Activated naive CD8-positive, alpha-beta T cell treated with anti-CD3 and anti-CD28 coated beads, Interleukin-2, amount 50 U/mL, for 16 hours (primary cell): ENCODE measurements at places on chromosomes 11 and 22.

GRCh38 chr11:110286298-110287040, 9.9 kb downstream of the RDX start:
- DNase-seq = no peak

GRCh38 chr11:63940786-63941185, 2.0 kb downstream of the NAA40 start:
- DNase-seq = no peak

GRCh38 chr22:44247346-44247745, 65.4 kb downstream of the SHISAL1 start:
- DNase-seq = no peak

GRCh38 chr11:14773755-14774154, 118.3 kb downstream of the CYP2R1 start:
- DNase-seq = no peak

GRCh38 chr11:87804176-87804575, 371.1 kb downstream of the RAB38 start:
- DNase-seq = no peak

- DNase-seq = no peak
These were observed 177.5 kb upstream of the GRIA4 start for GRCh38 chr11:105432241-105432995.

DNA sequence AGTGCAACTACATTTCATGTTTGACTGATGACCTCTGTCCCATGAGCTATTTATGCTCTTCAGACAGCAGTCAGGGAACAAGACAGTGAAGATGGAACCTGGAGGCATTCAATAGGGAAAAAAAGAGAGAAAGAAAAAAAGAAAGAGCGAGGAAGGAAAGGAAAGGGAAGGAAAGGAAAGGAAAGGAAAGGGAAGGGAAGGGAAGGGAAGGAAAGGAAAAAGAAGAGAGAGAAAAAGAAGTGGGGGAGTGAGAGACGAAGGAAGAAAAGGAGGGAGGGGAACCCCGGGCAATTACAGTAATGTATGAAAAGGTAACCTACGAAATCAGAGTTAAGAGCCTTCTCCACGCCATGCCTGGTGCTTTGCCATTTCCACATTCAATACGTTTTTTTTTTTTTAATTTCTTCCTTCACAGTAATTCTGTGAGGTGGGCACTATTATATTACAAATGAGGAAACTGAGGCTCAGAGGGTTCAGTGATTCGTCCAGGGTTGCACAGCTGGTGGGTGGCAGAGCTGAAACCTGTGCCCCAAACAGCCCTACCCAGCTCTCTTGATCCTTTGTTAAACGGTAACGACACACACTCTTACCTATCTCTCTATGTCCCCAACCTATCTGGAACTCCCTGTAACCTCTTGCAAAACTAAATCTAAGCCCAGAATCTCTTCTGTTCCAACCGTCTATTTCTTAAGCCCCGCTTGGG, 39.3 kb downstream of the ETS1 start:
- no peak for DNase-seq

- DNase-seq = no peak
These were observed 21.9 kb upstream of the POLD3 start for GRCh38 chr11:74570266-74571061.

DNA sequence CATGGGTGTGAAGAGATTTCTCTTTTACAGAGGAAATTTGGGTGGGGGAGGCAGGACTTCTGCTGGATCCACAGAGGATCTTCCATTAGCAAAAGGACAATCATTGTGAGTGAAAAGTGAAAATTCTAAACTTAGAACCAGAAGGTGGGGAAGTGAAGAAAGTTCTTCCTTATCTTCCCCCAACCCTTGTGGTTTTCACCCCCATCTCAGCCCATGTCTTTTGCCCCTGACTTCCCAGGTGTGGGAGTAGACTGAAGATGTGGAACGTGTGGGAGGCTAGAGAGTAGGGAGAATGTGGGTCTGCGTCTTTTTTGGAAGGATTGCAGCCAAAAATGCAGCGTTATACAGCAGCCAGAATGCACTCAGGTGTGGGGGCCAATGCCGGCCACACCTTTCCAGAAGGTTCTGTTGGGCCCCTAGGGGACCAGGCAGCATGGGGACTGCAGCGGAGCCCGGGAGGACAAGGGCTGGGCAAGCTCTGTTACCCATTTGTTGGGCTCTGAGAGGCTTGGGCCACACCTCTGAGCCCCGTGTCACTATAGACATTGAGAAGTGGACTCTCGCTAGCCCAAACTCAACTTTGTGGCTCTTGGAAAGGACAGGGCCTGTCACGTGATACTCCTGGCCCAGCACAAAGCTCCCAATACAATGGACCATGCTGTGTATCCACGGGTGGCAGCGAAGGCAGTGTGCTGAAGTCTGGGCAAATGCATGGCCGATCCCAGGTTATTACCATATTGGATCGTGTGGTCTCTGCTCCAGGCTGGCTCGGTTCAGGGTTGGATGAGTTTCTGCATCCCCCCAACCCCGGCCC, 32.8 kb upstream of the LINC01488 start:
- no peak for DNase-seq

DNA sequence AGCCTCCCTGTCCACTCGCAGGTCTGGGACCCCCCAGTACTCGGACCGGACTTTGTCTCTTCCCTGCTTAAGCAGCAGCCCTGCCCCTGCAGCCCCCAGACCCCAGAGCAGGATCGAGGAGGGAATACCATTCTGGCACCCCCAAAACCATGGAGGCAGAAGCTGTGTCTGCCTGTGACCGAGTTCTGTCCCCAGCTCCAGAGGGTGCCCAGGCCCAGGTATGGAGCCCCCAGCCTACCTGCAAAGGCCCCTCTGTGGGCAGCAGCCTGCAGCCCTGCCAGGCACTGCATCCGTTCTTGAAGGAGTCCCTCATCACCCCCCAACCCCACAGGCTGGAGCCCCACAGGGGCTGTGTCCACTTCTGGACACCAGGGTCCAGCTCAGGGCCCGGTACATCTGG, 163.8 kb downstream of the BRD1 start:
- DNase-seq = no peak

DNA sequence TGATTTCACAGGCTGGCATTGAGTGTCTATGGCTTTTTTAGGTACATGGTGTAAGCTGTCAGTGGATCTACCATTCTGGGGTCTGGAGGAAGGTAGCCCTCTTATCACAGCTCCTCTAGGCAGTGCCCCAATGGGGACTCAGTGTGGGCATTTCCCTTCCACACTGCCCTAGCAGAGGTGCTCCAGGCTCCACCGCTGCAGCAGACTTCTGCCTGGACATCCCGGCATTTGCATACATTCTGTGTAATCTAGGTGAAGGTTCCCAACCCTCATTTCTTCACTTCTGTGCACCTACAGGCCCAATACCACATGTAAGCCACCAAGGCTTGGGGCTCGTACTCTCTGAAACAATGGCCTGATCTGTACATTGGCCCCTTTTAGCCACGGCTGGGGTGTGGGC, 78.3 kb downstream of the RNF169 start:
- no peak for DNase-seq

GRCh38 chr22:48299124-48299523, 1528.5 kb downstream of the BRD1 start:
- no peak for DNase-seq

GRCh38 chr22:50656122-50657070, 16.2 kb upstream of the SHANK3 start:
- DNase-seq = no peak

GRCh38 chr11:64455456-64456261, 96.7 kb downstream of the RPS6KA4 start:
- no peak for DNase-seq

- no peak for DNase-seq
These were observed 109.3 kb upstream of the CRYBB3 start for GRCh38 chr22:25090225-25090890.

GRCh38 chr11:64032050-64032449, 3.7 kb upstream of the FLRT1 start:
- no peak for DNase-seq

- no peak for DNase-seq
These were observed 18.8 kb upstream of the AMOTL1 start for GRCh38 chr11:94749369-94749768.

- no peak for DNase-seq
These were observed 16.9 kb downstream of the GAB2 start for GRCh38 chr11:78400702-78401101.

DNA sequence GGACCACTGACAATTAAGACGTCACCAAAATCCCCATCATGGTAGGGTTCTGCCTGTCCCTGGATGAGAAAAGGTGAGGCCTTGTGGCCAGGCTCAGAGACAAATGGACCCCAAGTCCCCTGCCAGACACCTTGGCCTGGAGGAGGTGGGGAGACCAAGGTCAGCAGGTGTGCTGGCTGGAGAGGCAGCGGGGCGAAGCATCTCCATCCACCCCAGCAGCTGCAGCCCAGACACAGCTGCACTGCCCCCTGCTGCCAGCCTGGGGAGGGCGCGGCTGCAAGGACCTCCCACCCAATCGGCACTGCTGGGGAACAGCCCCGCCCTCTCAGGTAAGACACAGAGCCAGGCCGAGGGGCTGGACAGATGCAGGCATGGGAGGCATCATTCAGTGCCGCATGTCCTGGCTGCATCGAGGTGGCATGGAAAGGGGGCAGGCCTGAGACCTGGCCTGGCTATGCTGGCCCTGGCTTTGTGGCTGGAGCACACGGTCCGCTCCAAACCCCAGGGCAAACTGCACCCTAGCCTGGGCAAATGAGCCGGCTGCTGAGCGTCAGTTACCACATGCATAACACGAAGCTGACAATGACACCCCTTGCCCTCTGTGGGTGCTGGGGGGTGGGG, 12.2 kb upstream of the MFNG start:
- peak; percentile 51 for DNase-seq

DNA sequence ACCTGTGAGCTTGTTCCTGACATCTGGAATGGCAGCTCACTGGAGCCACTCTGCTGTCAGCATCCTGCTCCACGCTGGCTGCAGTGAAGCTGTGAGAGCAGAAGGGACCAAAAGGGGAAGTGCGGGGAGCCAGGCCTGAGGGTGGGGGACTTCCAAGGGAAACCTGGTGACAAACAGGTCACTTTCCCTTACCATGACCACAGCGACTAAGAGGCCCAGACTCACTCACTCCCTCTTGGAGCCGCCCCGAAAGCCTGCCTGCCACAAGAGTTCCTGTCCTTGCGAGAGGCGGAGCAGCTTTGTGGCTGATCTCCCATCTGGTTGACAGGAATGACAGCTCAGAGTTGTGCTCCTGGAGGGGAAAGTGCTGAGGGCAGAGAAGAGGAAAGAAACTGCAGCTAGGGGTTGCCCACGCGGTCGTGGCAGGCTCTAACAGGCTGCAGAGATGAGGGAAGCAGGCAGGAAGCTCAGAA, 183.8 kb upstream of the NTM start:
- DNase-seq = no peak

DNA sequence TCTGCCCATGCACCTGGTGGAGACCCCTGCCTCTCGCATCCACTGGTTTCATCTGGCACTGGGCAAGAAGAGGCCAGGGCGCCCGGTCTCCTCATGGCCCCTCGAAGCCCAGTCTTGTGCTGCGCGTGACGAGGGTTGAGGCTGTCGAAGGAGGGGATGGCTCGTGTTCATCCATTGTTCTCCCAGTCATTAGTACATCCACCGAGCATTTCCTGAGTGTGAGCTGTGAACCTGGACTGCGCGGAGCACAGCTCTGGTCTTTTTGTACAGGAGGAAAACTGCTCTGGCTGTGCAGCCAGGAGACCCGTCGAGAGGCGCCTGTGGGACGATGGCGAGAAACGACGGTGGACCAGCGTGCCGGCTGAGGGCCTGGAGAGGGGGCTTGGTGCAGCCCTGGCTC, 6.8 kb downstream of the CACNA1I start:
- no peak for DNase-seq

DNA sequence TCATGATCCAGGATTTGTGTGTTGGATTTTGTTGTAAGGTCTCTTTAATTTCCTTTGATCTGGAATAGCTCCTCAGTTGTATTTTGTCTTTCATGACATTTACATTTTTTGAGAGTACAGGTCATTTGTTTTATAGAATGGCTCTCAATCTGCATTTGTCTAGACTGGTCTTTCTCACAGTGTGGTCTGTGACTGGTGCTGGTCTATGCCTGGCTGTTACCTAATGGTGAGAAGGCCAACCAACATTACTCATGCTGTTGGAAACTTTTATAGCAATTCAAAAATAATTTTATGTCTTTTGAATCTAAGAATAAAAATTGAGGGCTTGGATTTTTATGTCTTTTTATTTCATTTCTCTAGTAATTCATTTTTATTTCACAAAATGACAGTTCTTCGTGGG, 3.9 kb upstream of the NCR3LG1 start:
- no peak for DNase-seq
